Right forelimb (tissue), 1 donor: ENCODE measurements at places on chromosomes 5 and 9.

DNA sequence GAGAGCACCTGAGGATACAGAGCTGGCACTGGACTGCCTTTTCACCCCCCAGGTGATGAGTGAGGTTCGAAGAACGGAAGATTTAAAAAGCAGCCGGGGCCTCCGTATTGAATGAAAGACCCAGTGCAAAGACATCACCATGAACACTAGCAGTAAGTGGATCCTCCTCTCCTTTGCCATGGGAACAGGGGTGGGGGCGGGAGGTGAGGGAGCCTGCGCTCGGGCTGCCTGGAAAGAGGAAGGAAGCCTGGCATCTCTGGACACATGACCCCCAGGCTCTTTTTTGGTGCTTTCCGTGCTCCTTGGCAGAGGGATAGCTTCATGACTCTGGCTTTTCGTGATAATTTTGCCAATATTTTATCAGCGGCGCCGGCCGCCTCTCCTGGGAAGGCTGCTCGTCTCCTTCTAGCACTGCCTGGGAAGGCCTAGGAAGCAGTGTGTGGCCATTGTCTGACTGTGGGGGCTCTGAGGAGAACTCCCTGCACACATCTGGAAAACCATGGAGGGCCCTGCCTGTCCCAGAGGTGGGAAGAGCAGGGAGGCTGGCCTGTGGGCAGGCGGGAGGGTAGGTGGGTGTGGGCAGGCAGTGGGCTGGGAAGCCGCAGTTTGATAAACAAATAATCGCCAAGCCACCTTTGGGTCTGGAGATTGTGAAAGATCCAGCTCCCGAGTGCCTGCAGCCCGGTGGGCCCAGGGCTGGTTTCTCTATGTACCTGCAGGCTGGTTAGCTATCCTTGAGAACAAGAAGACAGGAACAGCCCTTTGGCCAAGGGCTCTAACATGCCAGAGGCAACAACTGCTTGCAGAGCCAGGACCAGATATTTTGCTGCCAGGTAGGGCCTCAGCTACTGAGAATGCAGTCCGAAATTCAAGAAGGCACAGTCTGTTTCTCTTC, 911 bp downstream of the ABLIM3 start:
- no peak for DNase-seq

DNA sequence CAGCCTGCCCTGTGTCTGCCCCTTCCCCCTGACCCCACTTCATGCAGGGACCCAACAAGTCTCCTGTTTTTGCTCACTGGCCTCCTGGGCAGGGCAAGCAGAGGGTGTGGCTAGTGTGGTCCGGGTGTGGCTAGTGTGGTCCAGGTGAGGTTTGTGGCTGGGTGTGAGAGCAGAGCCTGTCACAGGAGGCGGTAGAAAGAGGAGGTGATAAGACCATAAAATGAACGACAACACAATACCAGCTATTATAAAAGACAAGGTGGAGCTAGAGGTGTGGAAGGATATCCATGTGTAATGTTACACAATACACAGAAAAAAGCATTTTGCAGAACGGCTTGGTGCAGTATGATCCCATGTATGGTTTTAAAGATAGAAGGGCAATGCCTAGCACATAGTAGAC, 23.3 kb downstream of the SPRY4 start:
- DNase-seq, result no peak

DNA sequence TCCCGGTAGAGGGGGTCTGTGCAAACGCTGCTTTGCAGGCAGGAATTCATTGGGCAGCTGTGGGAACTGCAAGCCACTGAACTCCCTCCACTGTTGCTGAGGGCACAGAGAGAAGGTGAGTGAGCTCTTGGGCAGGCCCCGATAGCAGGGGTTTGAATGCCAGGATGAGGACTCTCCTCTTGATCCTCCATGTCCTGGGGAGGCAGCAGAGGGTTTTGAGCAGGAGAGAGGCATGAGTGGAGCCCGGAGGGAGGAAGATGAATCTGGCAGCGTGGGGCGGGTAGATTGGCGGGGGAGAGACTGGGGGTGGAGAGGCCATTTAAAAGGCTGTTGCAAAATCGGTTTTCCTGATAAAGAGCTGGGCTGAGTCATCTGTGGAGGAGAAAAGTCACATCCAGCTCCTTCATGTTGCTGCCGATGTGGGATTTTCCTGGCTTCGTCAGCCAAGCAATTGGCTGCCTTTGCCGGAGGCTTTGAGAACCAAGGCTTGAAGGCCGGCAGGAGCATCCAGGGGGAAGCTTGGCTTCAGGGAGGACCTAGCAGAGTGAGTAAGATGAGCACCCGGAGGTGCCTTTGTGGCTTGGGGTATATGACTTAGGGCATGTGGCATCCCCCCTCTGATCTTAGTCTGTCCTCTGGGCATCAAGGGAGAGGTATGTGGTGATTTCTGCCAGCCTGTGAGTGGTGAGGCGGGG, at the start of gene SYNPO:
Gene SYNPO, plus strand, starts transcription at position 350 of the 695 bp plus-strand sequence. CDS start 7,616 bp downstream, outside the sequence.
- DNase-seq, result peak; percentile 70

DNA sequence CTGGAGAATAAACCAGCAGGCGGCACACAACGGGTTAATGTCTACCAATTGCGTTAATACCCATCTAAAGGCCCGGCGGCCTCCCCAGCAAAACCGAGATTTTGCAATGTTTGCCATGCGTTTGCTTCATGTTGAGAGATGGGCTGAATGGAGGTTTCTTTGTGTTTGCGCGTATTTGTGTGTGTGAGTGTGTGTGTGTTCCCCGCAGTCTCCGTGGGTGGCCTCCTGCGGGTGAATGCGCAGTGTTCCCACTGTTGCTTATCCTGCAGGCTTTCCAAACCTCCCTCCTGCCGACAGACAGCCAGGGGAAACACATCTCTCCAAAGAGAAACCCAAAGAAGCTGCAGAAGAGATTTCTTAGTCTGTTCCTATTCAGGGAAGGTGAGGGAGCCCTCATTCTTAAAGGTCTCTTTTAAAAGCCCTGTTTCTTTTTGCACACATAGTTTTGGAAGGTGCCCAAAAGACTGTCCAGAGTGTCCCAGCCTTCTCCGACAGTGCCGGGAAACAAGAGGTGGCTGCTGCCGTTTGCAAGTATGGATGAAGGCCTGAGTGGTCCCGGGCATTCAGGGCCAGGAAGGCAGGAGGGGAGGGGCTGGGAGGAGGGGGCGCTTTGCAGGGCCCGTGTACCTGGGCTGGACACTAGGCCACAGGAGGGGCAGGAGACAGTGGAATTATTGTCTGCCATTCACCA, 103.8 kb upstream of the ERCC6L2 start:
- peak; percentile 60 for DNase-seq

DNA sequence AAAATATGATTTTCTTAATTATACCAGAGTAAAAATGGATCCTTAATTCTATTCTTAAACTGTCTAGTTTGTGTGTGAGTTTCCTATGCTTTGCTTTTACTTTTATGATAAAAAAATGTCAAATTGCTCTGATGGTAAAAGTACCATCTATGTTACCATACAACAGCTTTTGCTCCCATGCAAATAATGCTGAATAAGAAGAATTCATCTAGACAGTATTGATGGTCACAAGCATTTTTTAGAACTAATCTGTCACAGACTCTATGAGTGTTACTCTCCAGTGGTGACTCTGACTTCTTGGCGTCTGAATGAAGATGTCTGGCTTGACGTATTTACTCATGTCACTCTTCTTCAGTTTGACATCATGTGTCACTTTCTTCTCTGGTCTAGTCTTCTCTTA, 608.1 kb upstream of the RORB start:
- DNase-seq, result no peak

GRCh38 chr5:61309115-61309514, 22.9 kb upstream of the ZSWIM6 start:
- DNase-seq, result no peak

DNA sequence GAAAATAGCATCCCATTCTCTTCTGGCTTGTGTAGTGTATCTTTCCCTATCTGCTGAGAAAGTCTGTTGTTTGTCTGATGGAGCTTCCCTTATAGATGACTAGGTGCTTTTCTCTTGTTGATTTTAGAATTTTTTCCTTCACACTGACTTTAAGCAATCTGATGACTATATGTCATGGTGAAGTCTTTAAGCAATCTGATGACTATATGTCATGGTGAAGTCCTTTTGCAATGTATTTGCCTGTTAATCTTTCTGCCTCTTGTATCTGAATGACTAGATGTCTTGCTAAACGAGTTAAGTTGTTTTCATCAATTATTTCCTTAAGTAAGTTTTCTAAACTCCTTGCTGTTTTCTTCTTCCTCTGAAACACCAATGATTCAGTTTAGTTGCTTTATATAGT, 80.5 kb downstream of the RNF130 start:
- no peak for DNase-seq

DNA sequence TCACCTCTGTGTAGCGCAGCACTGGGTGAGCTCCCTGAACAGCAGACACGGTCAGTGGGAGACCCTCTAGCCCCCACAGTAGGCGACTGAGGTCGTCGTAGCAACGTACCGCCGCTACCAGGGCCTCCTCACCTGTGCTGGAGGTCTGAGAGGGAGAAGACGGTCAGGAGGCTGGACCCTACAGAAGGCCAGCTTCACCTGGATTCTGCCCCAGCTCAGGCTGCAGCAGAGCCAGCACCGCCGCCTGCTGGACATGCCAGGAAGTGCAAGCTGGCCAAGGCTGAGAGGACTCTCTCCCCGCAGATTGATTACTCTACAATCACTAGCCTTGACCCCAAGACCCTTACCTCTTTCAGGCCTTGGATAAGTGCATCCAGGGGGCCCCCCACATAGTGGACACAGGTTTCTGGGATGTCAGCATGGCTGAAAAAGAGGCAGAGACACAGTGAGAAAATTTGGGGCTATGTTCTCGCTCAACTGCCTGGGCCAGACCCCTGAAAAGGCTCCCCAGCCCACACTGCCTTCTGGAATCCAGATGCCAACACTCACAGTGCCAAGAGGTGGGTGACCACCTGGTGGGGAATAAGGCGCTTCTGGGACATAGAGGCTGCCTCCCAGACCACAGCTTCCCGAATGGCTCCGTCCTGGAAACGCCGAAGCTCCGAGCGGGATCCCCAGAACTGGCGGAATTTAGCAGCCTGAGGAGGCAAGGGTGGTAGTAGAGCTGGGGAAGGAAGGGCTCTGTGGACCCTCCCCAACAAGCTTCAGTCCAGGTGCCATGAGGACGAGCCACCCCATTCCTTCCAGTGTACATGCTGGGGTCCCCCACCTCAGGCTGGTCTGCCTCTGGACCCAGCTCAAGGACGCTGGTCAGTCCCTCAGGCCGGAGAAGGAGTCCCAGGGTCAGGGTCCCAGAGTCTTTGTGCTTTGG, 6.9 kb downstream of the NOL6 start:
- peak; percentile 65 for DNase-seq
